ENCODE measurements at places on chromosomes 3 and 15.

- no peak for DNase-seq
Observed at GRCh38 chr3:20724241-20724640, 538.2 kb upstream of the SGO1 start.

GRCh38 chr15:66649235-66649984, 52.6 kb upstream of the SMAD6 start:
- DNase-seq, result no peak

DNA sequence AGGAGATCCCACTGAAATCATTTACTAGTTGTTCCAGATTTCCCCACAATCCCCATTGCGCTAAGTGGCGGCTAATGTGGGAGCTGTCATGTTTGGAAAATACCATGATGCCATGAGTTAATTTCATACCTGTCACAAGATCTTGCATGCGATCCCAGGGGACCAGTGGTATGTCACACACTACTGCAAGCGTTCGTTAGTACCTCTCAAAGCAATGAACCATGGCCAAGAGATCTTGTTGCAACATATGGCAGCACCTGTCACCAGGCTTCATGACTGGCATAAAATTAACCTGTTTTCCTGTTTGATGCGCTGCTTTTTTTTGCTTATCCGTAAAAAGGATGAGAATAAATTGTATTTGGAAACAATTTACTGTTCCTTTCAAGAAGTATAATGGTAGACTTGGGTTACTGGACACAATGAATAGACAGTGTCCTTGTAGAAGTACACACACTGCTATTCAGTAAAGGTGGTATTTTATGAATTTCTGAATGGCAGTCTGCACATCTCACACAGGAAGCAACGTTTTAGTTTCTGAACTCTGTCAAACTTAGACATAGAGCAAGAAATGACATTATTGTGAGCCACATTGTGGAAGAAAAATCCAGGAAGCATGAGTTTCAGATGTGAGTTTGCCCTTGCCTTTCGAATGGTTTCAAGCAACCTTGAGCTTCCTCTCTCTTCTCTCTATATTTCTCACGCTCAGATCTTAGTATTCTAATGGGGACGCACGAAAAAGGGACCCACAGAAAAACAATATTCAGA, 81.9 kb downstream of the CHL1 start:
- DNase-seq, result no peak

DNA sequence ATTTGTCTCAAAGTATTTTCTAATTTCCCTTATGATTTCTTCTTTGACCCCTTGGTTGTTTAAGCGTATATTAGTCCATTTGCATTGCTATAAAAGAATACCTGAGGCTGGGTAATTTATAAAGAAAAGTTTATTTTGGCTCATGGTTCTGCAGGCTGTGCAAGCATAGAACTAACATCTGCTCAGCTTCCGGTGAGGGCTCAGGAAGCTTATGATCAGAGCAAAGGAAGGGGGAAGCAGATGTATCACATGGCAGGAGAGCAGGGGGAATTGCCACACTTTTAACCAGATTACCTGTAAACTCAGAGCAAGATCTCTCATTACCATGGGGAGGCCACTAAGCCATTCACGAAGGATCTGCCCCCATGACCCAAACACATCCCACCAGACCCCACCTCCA, 148.2 kb downstream of the PDE8A start:
- no peak for DNase-seq

- no peak for DNase-seq
Observed at GRCh38 chr15:48282216-48282615, 49.0 kb upstream of the DUT start.

- DNase-seq, result no peak
Observed at GRCh38 chr3:104886220-104886995, 480.3 kb upstream of the ALCAM start.

- DNase-seq, result no peak
Observed at GRCh38 chr15:33915571-33916407, 52.5 kb upstream of the CHRM5 start.

DNA sequence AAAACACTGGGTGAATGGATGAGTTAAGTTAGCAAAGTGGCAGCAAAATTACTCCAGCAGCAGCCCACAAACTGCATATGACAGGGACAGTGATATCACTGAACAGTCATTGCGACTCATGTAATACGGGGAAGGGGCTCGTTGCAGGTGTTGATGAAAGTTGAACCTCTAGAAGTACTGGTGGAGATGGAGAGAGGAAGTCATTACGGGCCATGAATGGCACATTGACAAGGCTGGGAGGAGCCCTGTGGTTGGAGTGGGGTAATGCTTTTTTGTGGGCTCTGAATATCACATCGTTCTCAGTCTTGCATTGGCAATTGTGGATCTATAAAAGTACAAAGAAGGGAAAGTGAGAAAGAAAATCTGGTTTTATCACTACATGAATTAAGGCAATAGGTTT, 278.1 kb downstream of the ZPLD1 start:
- DNase-seq, result no peak

GRCh38 chr3:141484701-141485287, 2.0 kb upstream of the RASA2 start:
- no peak for DNase-seq

DNA sequence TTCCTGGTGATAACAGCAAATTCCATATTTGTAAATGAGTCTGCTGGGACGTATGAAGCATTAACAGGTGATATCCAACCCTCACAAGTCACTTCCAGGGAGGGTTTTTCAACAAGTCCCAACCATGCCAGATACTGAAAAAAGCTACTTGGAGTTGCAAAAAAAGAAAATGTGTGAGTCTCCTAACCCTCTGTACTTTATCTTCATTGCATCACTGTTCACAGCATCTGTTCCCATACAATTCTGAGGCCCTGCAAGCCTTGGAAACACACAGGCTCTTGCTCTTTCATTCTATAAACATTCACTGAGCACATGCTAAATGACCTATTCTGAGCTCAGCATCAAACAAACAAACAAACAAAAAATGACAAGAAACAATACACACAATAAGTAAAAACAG, 120.8 kb downstream of the RFTN1 start:
- DNase-seq, result no peak

DNA sequence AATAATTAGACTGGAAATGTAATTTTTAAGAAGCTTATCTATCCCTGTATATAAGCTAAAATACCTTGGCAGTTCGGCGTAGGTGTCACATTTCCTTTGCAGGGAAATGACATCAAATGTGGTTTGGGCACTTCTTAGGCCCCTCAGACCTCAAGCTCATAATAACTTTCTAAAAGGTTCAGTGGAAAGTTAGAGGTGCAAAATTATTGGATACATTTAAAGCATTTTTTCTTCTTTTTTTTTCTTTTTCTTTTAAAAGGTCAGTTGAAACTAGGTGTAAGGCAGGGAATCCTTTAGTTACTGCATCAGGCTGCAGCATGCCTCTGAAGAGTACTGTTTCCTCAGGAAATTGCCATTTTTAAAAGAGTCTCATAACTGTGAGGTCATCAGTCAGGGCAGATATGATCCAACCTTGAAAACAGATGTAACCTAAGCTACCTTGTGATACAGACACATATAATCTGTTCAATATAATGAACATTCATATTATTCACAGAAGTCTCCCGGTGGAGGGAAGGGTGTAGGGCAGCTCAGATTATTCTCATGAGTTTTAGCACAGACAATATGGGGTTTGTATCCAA, 4.8 kb downstream of the SACM1L start:
- DNase-seq, result no peak

DNA sequence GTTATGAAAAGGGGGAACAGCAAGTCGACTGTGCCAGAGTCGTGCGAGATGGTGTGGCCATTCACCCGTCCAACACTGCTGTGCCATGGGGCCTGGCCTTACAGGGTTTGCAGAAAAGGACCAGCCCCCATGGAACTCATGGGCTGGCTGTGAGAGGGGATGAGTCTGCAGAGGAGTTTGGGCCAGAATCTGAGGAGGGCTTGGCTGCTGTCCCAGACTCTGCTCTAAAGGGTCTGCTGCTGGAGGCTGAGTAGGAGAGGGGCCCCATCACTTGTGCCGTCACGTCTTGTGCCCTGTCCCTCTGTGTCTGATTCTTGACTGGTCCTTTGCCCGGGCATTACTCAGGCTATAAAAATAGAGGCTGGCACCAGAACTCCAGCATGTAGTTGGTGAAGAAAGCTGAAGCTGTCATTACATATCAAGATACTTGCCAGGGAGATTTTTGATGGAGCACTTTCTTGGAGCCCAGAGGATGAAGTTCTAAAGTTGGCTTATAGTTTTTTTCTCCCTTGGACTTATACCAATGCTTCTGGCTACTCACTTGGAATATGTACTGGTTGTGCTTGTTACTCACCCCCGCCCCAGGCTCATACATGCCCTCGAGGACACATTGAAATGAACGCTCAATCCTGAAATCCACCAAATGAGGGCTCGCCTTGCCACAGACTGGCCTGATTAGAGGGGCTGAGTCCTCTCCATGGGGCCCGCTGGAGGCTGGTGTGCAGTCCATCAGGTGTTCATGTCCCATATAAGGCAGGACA, 10.2 kb downstream of the PXYLP1 start:
- no peak for DNase-seq

DNA sequence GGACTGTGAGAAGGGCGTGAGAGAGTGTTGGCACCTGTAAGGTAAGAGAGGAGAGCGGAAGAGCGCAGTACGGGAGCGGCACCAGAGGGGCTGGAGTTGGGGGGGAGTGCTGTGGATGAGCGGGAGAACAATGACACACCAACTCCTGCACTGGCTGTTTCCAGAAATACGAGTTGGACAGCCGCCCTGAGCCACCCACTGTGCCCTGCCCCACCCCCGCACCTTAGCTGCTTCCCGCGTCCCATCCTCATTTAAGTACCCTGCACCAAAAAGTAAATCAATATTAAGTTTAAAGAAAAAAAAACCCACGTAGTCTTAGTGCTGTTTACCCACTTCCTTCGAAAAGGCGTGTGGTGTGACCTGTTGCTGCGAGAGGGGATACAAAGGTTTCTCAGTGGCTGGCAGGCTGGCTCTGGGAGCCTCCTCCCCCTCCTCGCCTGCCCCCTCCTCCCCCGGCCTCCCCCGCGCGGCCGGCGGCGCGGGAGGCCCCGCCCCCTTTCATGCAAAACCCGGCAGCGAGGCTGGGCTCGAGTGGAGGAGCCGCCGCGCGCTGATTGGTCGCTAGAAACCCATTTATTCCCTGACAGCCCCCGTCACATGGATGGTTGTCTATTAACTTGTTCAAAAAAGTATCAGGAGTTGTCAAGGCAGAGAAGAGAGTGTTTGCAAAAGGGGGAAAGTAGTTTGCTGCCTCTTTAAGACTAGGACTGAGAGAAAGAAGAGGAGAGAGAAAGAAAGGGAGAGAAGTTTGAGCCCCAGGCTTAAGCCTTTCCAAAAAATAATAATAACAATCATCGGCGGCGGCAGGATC, at the start of gene SOX2:
TSS of gene SOX2 (plus strand) at position 601 of the 811 bp plus-strand sequence. CDS start 436 bp downstream, outside the sequence.
- peak; percentile 99 for DNase-seq

- no peak for DNase-seq
Observed at GRCh38 chr3:12462159-12462947, 21.9 kb upstream of the TSEN2 start.

DNA sequence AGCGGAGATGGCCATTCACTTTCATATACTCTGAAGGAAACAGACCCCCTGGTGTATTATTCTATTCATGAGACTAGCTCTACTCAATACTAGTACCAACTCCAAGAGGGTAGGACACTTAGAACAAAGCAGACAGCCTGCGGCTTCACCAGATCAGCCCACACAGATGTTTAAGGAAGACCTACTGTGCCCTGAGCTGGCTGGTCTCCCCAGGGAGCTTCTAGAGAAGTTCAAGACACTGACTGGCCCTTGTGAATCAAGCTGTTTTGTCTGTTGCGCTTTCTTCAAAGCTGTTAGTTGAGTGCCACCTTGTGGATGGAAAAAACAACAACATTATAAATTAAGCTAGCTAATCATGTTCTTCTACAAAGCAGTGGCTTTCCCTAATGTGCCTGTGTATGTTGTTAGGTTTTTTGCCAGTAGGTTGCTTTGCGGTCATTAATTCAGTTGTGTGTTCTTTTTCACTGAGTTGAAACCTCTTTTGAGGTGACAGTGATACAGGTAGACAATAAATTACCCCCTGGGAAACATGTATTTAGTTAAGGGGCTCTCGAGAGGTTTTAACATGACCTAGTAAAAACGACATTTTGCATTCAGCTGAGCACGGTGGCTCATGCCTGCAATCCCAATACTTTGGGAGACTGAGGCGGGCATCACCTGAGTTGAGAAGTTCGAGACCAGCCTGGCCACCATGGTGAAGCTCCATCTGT, 64.2 kb upstream of the MYZAP start:
- DNase-seq, result peak; percentile 73

DNA sequence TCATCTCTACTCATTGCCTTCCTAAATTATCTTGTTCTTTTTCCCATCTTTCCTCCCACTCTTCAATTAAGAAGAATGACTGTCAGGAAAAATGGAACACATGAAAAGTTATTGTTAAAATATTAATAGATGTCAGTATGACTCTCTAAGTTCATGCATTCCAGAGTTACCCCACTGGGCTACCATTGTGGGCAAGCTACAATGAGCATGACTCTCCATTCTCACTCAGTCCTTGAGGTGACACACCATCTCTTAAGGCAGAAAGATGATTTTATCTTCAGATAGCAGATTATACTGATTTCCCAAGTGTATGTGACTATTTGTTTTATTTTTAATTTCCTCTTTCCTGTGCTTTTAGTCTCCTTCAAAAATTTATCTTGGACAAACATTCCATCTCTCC, 144.3 kb downstream of the ALCAM start:
- DNase-seq, result no peak

GRCh38 chr15:95449230-95449628, 881.3 kb upstream of the NR2F2 start:
- DNase-seq, result no peak

GRCh38 chr15:77630956-77631744, 1.6 kb downstream of the LINGO1 start:
- no peak for DNase-seq

GRCh38 chr3:121995161-121996137, 26.6 kb downstream of the ILDR1 start:
- no peak for DNase-seq

GRCh38 chr3:173465112-173465511, 67.6 kb downstream of the NLGN1 start:
- no peak for DNase-seq

DNA sequence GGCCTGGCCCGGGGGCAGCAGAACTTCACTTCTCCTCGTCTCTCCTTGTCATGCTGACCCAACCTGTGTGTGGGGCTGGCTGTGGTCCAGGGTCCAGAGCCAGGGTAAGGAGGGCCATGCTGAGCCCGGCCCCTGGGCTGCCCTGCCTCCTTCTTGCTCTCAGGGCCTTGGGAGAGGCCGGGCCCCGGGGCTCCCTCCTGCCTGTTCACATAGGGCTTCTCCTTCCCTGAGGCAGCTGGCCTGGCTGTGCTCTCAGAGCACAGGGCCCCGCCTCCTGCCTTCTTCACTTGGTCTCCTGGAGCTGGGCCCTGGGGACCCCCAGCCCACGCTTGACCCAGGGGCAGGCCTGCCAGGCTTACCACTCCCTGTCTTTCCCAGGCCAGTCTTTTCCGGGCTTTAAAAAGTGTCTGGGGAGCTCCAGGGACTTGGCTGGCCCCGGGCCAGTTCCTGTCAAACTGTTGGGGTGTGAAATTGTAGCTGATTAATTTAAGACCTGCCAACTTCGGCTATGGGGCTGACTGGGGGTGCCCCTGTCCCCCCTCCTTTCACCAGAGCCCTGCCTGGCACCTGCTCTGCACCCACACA, 11.8 kb downstream of the PLXNA1 start:
- no peak for DNase-seq
